ENCODE measurements at places on chromosomes 7 and 10.

DNA sequence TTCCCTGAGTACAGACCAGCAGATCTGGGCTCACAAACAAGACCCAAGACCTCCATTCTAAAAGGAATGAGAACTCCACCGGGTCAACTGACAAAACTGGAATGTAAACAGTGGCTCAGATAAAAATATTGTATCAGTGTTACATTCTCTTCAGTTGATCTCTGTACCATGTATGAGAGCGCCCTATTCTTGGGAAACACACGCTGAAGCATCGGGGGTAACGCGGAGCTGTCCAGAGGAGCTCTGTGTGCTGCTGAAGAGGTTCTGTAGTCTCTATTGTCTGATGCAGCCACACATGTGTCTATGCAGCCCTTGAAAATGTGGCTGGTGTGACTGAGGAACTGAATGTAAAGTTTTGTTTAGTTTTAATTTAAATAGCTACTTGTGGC, 39.7 kb downstream of the HIPK2 start:
- no peaks in the 10 kb centered on the region for H3K27me3 ChIP-seq
- H3K4me3 ChIP-seq = no peak overlapping the region
- no peaks in the 10 kb centered on the region for H3K36me3 ChIP-seq

GRCh38 chr10:62000726-62001125, 99.2 kb downstream of the ARID5B start:
- H3K27ac ChIP-seq = no peak overlapping the region
- H3K4me3 ChIP-seq = no peak overlapping the region
- H3K4me1 ChIP-seq = no peaks in the 10 kb centered on the region
- peaks cover 1% of the 10 kb centered on the region for H3K36me3 ChIP-seq

- H3K27me3 ChIP-seq = no peaks in the 10 kb centered on the region
- H3K4me1 ChIP-seq = no peaks in the 10 kb centered on the region
- H3K36me3 ChIP-seq = no peaks in the 10 kb centered on the region
- H3K27ac ChIP-seq = no peak overlapping the region
- no peak for DNase-seq
These were observed 63.3 kb downstream of the AKR1B1 start for GRCh38 chr7:134395604-134396003.

DNA sequence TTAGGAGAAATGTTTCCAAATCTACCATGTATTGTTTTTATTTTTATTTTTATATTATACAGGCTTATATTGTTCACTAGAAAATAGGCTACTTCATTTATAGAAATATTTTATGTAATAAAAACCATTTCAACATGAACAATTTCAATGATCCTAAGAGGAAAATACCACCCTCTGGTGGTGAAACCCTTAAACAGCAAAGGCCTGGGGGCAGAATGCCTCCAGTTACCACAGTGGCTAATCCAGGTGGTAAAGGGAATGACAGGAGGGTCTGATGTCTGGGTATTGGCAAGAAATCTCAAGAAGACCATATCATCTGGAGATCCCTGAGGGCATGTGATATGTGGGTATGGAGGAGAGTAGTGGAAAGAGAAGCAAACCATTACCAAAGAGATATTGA, 19.3 kb downstream of the MACC1 start:
- H3K4me1 ChIP-seq = no peaks in the 10 kb centered on the region
- H3K27me3 ChIP-seq = no peaks in the 10 kb centered on the region
- no peaks in the 10 kb centered on the region for H3K36me3 ChIP-seq
- H3K4me3 ChIP-seq = no peak overlapping the region

DNA sequence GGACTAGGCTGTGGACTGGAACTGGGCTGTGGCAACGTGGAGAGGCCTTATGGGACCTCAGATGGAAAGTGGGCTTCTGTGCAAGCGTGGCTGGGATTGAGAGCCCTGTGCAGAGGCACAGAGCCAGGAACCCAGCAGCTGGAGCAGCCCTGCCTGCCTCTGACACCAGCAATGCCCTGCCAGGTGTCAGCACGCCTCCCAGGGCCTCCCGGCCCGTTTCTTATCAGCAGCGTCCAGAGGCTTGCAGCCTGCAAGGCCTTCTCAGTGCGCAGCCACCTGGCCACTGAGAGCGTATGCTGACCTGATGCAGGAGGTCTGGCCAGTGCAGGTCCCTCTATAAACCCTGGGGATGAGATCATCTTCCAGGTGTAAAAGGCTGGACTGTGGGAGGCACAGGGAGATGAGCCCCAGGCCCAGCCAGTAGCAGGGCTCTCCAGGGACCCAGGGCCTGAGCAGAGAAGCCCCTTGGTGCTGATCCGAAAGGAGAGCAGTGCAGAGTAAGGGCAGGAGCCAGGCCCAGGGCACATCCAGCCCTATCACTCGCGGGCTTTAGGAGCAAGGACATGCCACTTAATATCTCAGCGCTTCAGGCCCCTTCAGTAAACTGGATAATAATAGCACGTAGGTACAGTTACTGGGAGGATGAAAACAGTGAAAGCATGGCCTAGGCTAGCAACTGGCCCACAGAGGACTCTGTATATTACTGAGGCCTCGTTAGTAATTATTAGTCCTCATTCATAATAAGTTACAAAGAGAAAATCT, 38.8 kb upstream of the ANTXRL start:
- H3K4me1 ChIP-seq = no peaks in the 10 kb centered on the region
- H3K27me3 ChIP-seq = no peaks in the 10 kb centered on the region
- H3K36me3 ChIP-seq = no peaks in the 10 kb centered on the region
- peak; percentile 55 for DNase-seq

- no peak for DNase-seq
- no peak overlapping the region for H3K4me3 ChIP-seq
- no peak overlapping the region for H3K27ac ChIP-seq
- H3K27me3 ChIP-seq = no peaks in the 10 kb centered on the region
- no peaks in the 10 kb centered on the region for H3K4me1 ChIP-seq
- H3K36me3 ChIP-seq = no peaks in the 10 kb centered on the region
These were observed 173.7 kb upstream of the PRPS1L1 start for GRCh38 chr7:18201350-18201749.

DNA sequence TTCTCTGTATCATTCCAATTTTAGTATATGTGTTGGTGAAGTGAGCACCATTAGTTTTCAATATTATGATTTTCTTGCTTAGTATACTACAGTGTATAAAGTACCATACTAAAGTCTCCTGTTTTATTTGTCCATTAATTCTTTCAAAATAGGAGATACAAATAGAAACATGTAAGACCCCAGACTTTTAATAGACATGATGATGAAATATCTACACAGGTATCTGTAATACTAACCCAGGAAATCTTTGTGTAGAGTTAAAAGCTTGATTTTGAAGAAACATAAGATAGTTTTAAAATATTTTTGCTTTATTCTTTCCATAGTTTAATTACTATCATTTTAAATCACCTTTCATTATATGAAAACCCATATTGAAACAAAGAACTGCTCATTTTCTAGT, 133.8 kb upstream of the WNT16 start:
- no peaks in the 10 kb centered on the region for H3K36me3 ChIP-seq
- H3K27me3 ChIP-seq = no peaks in the 10 kb centered on the region
- no peak for DNase-seq
- no peak overlapping the region for H3K4me3 ChIP-seq

DNA sequence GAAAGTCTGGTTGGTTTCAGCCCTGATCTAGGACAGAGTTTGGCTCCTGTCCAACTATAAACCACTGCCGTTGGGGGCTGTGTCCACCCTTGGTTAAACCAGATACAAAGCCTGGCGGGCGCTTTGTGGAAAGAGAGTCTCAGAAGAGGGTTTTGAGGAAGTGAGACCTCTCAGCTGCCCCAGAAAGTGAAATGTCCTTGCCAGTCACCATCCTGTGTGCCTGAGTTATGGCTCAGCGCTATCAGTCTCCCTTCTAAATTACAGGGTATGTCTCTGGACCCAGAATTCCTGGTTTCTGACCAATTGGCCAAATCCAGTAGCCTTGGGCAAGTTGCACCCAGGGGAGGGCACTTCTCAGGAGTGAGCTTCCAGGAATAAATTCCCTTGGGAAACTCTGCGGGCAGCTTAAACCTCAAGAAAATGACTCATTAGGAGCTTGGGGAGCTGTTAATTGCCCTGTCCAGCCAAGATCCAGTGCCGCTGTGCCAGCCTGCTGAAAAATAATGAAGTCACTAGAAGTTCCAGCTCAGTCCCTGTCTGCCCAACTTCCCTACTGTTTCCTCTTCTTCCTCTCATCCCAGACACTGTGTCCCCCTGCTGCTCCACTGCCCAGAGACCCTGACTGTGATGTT, 66.7 kb upstream of the PDZD8 start:
- no peak overlapping the region for H3K27ac ChIP-seq
- H3K4me3 ChIP-seq = no peak overlapping the region
- H3K4me1 ChIP-seq = no peaks in the 10 kb centered on the region
- DNase-seq = no peak

- no peak overlapping the region for H3K4me3 ChIP-seq
- DNase-seq = no peak
- H3K36me3 ChIP-seq = no peaks in the 10 kb centered on the region
- H3K4me1 ChIP-seq = no peaks in the 10 kb centered on the region
These were observed 11.3 kb upstream of the GNA12 start for GRCh38 chr7:2855386-2855785.

GRCh38 chr7:142301299-142301698, 43.4 kb upstream of the PRSS58 start:
- H3K27me3 ChIP-seq = no peaks in the 10 kb centered on the region
- no peak for DNase-seq
- H3K36me3 ChIP-seq = no peaks in the 10 kb centered on the region
- H3K27ac ChIP-seq = no peak overlapping the region

DNA sequence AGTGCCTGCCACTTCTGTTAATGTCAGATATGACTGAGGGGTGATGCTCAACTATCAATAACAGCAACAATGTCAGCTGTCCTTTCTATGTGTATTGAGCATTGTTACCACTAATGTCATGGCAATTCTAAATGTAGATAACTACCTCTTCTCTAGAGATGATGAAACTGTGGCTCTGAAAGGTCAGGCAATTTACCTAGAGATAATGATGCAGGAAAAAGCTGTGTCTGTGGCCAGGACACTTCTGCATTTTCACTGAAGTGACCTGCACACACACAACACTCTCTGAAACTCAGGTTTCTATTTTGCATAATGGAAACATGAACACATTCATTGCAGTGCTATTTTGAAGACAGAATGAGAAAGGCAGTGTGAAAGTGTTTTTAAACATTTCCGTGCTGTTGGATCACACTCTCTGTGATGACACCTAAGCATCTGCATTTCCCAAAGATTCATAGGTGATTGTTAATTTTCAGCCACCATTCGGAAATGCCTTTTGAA, 148.2 kb downstream of the KCND2 start:
- H3K27ac ChIP-seq = no peak overlapping the region
- no peaks in the 10 kb centered on the region for H3K4me1 ChIP-seq
- H3K36me3 ChIP-seq = no peaks in the 10 kb centered on the region
- H3K27me3 ChIP-seq = no peaks in the 10 kb centered on the region
- DNase-seq = no peak

GRCh38 chr10:95211606-95212279, 17.7 kb downstream of the ACSM6 start:
- H3K27me3 ChIP-seq = no peaks in the 10 kb centered on the region
- H3K4me3 ChIP-seq = no peak overlapping the region
- H3K4me1 ChIP-seq = no peaks in the 10 kb centered on the region
- no peak overlapping the region for H3K27ac ChIP-seq

- H3K36me3 ChIP-seq = no peaks in the 10 kb centered on the region
- peaks cover 5% of the 10 kb centered on the region for H3K4me1 ChIP-seq
- DNase-seq = no peak
- H3K27me3 ChIP-seq = no peaks in the 10 kb centered on the region
These were observed 104.0 kb upstream of the PRR15 start for GRCh38 chr7:29459589-29459988.

- H3K4me1 ChIP-seq = no peaks in the 10 kb centered on the region
- H3K27me3 ChIP-seq = no peaks in the 10 kb centered on the region
- H3K4me3 ChIP-seq = no peak overlapping the region
- H3K27ac ChIP-seq = no peak overlapping the region
These were observed 129.1 kb upstream of the ANK3 start for GRCh38 chr10:60518745-60519144.

- no peak overlapping the region for H3K27ac ChIP-seq
- no peaks in the 10 kb centered on the region for H3K36me3 ChIP-seq
- DNase-seq = no peak
- no peak overlapping the region for H3K4me3 ChIP-seq
These were observed 13.4 kb downstream of the LRRC18 start for GRCh38 chr10:48926255-48926654.

DNA sequence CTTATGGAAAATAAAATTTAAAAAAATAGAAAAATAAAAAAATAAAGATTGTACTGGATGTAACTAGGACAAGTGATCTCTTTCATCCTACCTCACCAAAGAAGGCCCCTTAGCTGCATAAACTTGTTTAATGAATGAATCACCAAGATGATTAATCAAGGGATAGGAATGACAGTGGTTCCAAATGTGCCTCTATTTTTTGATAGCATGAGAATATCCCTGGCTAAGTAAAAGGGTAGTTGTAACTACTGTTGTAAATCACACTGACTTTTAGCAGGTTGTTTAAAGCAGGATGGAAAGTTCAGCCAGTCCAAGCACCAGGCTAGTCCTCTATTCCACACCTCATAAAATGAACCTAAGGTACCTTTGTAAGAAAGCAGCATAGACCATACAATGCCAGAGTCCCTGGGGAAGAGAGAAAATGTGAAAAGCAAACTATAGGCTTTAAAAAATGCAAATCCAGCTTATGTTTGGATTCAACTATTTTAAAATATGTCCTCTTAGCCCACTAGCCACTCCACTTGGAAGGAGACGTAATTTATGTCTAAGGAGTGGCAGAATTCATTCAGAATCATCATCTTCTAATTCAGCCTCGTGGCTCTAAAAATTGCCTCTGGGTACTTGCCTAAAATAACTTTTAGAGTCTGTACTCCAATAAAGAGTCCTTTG, 126.8 kb downstream of the SKIDA1 start:
- no peaks in the 10 kb centered on the region for H3K36me3 ChIP-seq
- no peaks in the 10 kb centered on the region for H3K27me3 ChIP-seq
- H3K27ac ChIP-seq = no peak overlapping the region
- no peaks in the 10 kb centered on the region for H3K4me1 ChIP-seq

DNA sequence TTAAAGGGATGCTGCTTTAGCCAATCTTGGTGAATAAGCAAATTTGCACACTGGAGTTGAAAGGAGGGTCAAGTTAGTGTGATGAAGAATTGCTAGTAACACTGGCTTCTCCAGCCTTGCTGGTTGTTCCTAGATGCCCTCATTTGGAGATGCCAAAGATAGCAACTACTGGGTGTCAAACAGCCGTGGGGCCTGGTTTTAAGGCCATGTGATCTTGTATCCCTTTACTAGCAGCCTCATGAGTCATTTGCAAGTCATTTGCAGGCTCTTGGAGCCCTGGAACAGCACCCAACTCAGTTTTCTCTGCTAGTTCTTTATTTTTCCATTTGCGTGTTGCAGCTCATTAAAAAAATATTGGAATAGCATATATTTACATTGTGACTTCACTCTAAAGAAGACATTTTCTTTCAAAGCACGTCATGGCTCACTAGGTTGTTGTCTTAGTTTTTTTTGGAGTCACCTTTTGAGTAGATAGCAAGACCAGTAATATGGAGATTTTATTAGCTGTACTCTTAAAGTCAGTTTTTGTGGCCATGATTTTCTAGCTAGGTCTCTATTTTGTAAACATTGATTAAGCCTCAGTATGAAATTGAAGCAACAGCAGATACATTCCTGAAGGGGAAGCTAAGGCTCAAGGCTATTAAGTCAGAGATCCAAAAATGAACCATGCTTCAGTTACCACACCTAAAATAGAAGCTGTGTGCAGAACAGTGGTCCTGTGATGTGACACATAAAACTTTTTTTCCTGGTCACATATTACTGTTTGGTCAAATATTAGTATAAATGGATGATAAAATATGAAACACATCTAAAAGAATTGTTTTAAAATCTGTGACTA, 1.3 kb downstream of the LSMEM1 start:
- H3K27ac ChIP-seq = no peak overlapping the region
- peaks cover 3% of the 10 kb centered on the region for H3K36me3 ChIP-seq
- no peaks in the 10 kb centered on the region for H3K4me1 ChIP-seq
- DNase-seq = no peak
